ENCODE measurements at places on chromosomes 12 and 14.

GRCh38 chr12:109513051-109513450, 35.6 kb downstream of the UBE3B start:
- no peak for DNase-seq

DNA sequence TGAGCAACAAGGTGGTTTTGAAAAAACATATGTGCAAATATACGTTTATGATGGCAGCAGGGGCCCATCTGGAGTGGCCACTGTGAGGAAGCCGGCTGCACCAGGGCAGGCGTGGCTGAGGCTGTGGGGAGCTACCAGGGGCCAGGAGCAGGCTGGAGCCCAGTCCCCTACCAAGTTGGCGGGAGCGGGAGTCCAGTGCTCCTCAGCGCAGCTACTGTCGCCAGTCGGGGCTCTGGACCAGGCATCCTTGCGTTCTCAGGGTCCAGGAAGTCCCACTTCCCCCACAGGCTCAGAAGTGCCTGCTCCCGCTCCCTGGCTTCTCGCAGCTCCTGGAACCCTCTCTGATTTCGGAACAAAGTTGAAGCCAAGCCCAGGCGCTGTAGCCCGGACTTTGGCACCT, 1377.5 kb upstream of the FLRT2 start:
- no peak for DNase-seq

DNA sequence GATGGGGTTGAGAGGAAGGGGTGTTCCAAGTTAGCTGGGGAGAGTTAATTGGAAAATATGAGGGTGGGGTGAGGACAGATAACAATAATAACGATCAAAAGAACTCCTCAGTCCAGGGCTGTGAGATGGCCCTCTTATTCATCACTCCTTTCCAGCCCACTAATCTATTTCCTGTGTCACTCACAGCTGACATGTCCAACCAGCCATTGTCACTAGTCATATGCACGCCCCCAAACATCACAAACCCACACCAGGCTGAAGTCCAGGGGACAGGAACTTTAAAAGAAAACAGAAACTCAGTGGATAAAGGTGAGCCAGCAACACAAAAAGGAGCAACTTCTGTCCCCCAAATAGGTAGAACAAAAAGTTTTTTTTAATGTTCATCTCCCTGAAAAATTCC, 911 bp downstream of the CALCOCO1 start:
- no peak for DNase-seq

DNA sequence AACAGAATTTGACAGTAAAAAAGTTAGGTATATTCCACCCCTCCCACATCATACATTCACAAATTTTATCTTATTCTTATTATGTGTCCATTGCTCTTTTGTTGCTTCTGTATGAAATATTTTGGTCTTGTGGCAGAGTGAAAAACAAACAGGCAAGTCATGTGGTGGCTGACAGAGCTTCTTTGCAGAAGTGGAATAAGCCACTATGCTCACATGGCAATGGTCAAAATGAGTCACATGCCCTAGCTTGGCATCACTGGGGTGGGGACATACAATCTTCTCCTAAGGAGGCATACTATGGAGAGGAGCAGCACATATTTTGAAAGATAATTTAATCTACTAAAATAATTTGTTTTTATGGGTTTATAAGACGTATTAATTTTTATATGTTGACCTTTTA, 27.7 kb upstream of the CMA1 start:
- no peak for DNase-seq

DNA sequence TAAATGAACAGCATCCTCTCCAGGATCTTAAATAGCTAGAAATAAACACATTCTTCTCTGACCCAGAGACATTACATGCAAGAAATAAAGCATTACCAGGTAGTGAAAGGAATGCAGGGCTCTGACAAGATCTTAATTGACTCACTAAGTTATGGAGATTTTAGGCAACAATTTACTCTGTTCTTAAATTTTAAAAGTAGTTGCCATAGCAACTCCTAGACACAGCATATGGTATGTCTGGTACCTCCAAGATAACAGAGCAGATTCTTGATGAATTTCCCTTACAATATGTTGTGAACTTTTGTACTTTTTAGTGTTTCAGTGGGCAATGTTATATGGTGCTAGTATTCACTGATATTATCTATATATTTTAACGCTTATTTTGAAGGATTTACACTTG, 76.7 kb upstream of the G2E3 start:
- DNase-seq = no peak

DNA sequence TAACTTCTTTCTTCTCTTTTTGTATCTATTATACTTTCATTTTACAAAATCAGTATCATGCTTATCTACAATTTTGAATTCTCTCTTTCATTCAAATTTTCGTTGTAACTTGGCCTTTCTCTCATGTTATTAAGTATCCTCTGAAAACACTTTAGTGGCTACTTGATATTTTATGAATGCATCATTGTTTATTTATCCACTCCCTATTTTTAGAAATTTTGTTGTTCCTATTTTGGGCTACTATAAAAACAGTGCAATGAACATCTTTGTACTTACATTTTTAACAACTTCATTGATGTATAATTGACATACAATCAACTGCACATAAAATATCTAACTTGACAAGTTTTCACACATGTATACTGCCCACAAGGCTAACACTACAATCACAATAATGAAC, 44.0 kb upstream of the AMIGO2 start:
- no peak for DNase-seq

All from IMR-90 (cell line).